ENCODE measurements at places on chromosomes 7 and 10.

DNA sequence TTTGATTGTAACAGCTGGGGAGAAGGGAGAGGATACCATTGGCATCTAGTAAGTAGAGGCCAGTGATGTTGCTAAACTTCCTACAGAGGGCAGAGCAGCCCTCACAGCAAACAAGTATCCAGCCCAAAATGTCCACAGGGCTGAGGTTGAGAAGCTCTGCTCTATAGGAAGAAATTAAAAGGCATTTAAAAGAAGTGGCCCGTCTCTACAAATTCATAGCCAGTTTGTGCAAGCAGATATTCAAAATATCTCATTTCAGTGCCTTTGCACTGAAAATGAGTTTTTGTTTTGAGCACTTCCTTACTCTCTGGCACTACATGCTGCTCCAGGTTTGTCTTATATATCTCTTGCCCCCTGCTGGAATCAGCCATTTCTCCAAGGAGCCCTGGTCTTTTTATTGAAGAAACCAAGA, 330.0 kb downstream of the BBS9 start:
- no peak for DNase-seq

- no peak for DNase-seq
Measured at GRCh38 chr10:1364151-1364910, 308.1 kb downstream of the WDR37 start.

DNA sequence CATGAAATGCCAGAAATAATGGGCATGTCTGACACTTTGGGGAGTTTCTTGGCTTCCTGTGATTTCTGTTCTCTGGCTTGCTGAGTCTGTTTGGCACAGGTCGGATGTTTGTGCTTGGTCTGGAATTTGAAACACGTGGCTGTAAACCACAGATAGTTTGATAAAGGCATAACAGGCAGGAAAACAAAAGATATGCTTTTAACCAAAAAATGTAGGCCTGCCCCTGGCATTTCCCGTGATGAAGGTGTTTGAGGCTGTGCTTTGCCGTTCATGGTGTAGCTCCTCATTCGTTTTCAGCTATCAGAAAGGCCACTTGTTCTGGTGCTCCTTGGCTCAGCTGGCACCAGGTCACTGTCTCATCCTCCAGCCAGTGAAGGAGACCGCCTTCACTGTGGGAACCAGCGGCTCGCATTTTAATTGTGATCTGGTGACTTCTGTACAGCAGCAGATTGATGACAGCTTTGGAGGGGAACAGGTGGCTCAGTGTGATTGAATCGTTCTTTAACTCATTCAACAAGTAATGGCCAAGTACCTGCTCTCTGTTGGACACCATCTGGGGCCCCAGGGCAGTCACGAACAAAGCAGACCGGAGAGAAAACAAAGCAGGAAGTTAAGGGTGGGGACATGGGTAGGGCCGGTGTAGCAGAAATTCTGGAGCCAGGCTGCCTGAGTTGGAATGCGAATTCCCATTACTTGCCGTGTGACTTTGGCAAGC, 111.5 kb downstream of the CCNY start:
- DNase-seq: no peak

DNA sequence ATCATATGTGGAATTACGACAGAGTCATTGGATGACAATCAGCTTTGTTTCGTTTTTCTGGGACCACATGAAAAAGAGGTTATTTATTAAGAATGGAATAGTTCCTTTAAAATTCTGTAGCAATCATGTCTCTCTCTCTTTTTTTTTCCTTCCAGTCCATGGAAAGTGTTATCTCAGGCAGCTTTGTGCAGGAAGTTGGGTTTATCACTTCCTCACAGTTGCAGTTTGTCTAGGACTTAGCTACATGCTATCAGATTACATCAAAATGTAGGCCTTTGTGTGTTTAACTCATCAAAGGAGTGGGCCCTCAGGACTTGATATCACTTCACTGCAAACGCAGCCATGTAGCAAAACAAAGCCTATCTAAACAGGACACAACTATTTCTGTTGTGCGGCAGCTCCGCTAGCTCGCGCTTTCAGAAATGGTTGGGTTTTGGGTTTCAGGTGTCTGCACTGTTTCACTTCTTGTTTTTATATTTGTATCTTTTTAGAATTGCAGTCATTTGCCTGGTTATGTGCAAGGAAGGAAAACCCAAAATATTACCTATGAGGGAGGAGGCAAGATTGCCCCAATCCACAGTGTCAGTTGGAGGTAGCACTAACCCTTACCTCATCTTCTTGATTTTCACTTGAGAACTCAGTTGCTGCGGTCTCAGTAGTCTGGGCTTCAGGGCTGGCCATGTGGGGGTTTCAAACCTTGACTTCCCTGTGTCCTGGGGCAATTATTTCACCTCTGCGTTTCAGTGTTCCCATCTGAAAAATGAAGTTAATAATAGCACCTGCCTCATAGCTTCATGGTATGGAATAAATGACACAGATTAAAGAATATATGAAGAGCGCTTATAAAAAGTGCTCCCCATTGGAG, 66.7 kb downstream of the HHEX start:
- no peak for DNase-seq

DNA sequence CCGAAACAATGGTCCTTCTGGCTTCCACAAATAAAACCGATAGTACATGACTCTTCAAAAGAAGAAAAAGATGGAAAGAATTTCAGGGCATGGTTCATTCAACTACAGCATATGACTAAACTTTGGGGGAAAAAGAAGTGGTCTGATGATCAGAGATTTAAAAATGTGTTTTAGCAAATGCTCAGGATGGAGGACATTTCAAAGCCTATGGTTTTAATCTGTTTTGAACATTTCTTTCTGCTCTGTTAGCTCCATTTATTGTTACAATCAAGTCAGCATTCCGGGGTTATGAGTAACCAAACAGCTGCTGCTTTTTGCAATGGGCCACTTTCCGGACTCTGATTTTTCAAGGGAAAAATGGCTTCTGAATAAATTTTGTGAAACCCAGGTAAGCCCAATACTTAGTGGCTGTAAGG, 142.4 kb downstream of the CUBN start:
- no peak for DNase-seq

DNA sequence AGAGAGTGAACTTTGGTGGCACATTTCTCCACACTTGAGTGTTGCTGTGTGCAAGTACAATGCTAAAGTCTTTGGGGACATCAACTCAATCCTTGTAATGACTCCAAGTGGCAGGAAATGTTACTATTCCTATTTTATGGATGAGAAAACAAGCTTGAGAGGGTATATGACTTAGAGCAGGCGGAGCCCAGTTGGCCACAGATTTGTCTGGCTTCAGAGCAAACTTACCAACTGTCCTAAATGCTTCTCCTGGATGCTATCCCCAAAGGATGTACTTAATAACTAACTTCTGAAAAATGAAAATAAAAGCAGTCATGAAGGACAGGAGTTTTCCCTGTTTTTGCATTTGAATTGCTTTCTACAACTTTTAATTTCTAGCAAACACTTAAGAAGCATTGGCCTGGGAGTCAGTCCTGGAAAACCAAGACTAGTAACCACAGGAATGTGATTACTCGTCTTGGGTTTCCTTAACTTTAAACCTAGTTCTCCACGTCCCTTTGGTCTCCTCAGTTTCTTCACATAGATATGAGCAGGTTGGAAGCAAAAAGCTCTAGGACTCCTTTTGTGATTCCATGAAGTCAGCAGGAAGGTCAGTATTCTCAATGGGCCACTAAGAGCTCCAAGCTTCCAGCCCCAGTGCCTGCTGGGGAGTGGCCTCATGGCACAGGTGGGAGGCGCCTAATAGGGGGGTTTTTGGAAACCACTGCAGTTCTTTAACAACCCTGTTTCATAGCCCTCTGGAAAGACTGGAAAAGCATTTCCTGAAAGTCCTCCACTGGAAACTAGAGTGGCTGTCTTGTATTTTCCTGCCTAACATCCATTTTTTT, 140.8 kb downstream of the GLCCI1 start:
- DNase-seq: no peak

- DNase-seq: no peak
Measured at GRCh38 chr10:43598446-43598845, 7.8 kb upstream of the ZNF485 start.

GRCh38 chr7:40918701-40919271, 784.0 kb downstream of the SUGCT start:
- DNase-seq: no peak

- no peak for DNase-seq
Measured at GRCh38 chr7:20083781-20084180, 133.4 kb downstream of the MACC1 start.

- DNase-seq: no peak
Measured at GRCh38 chr7:284762-285722, 4.9 kb upstream of the FOXL3 start.

- no peak for DNase-seq
Measured at GRCh38 chr7:71251706-71252105, 119.8 kb downstream of the GALNT17 start.

- no peak for DNase-seq
Measured at GRCh38 chr7:42976371-42976770, 44.2 kb downstream of the MRPL32 start.

Measured in D721Med (cell line).